ENCODE measurements at places on chromosomes 2 and 18.

- no peak for DNase-seq
These were observed 136.9 kb upstream of the IL1R2 start for GRCh38 chr2:101854877-101855276.

DNA sequence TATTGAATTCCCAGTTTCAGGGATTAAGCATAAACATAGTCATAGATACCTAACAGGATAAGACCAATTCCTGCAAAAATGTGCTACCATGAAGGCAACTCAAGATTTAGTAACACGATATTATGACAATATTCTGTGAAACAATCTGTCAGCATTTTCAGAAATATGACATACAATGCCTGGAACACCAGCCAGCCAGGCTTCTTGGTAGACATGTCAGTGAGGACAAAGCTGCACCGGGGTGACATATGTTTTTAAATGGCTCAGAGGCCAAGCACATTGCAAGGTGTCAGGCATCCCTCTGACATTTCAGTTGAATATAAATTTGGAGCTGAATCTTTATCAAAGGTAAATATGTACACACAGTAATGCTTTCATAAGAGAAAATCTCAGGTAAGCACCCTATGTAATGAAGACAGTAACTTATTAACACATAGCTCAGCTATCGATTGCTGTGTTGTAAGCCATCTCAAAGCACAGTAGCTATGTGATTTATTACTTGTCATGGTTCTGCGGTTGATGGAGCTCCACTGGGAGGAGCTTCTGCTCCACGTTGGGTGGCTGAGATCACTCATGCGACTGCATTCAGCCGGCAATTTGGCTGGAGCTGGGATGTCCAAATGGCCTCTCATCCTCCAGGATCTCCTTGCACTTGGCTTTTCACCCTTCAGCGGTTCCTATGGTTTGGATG is 31.9 kb upstream of the EML6 start:
- DNase-seq: no peak

- DNase-seq: no peak
These were observed 38.2 kb downstream of the SNRPD1 start for GRCh38 chr18:21650311-21650710.

DNA sequence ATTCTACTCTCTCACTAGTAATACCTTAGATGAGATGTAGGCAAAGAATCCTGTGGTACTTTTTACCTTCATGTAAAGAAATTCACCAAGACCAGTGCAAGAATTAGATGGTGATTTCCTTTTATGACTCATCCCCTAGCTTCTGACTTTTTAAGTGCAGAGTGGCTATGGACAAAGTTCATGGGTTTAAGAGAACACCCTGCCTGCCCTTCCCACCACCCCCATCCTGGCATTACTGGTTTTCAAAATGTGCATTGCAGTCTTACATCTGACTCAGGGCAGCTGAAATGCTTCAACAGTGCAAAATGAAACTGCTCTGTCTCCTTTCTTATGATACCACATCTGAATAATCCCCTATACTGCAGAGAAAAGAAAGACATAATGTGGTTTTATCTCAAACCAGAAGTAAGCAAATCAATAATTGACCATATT is 22.6 kb downstream of the MAIP1 start:
- DNase-seq: no peak

DNA sequence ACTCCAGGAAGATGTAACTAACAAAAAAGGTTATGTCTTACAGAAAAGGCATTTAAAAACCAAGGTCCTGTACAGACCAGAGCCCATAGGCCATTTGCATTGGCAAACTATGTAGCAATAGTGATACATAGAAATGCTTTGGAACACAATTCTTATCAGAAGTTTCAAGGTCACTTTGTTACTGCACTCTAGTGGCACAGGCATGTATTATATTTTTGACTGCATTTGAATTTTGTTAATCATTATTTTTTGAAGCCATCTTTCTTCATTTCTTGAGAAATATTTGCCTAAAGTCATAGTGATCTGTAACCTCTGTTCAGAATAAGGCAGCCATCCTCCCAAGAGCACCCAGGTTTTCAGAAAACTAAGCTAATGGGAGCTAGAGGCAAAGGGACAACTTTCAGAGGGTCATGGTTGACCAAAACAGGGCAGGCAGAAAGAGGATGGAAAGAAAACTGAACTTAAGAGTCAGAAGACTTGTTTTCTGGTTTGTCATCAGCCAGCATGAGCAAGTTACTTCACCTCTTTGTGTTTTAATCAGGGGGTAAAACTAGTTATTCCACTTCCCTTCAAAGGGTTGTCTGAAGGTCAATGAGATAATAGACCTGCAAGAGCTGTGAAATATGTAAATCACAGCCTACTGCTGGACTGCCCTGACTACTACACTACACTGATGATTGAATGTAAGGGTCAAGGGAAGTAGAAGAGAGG is 41.5 kb downstream of the SLC38A11 start:
- no peak for DNase-seq

- no peak for DNase-seq
These were observed 61.2 kb upstream of the ATL2 start for GRCh38 chr2:38438133-38438882.

GRCh38 chr2:10330700-10331026 is 28.0 kb downstream of the HPCAL1 start:
- DNase-seq: no peak

- DNase-seq: no peak
These were observed 133.4 kb downstream of the DOCK10 start for GRCh38 chr2:224908818-224909217.
